Fibroblast of lung (primary cell): ENCODE measurements at places on chromosomes 11 and 22. TPM values are rescaled to one million over a fixed set of nuclear protein-coding genes. Genes with fewer than 3 reads are reported as not detected.

DNA sequence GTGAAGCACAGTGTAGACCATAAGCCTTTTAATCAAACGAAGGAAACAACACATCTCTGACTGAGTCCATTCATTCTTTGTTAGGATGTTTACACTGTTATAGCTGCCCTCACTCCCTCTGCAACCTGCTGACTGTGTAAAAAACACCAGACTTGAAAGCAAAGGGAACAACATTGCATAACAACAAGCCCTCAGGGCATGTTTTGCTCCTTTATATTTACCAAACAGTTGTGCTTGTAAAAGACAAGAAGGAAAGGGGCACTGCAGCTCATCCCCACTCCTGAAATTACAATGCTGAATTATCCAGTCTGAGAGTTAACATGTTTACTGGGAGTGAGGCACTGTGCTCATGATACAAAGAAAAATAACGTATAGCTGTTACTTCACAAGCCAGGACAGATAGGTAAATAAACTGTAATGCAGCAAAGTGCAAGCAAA, 46.4 kb downstream of the RAB30 start:
- no peak overlapping the region for H3K27ac ChIP-seq
- no peaks in the 10 kb centered on the region for H3K36me3 ChIP-seq
- H3K4me1 ChIP-seq: no peaks in the 10 kb centered on the region

GRCh38 chr11:27571154-27571810, 64.7 kb upstream of the LIN7C start:
- H3K4me3 ChIP-seq: no peak overlapping the region
- peak; percentile 77 for DNase-seq
- H3K27me3 ChIP-seq: no peaks in the 10 kb centered on the region
- H3K27ac ChIP-seq: no peak overlapping the region
- H3K4me1 ChIP-seq: no peaks in the 10 kb centered on the region

- H3K27ac ChIP-seq: no peak overlapping the region
- H3K27me3 ChIP-seq: no peaks in the 10 kb centered on the region
- peaks cover 6% of the 10 kb centered on the region for H3K4me1 ChIP-seq
- peak; percentile 59 for DNase-seq
- peak overlapping the region; percentile 42 for H3K4me3 ChIP-seq
These were observed 30.2 kb upstream of the APOBEC3A start for GRCh38 chr22:38927033-38927781.

DNA sequence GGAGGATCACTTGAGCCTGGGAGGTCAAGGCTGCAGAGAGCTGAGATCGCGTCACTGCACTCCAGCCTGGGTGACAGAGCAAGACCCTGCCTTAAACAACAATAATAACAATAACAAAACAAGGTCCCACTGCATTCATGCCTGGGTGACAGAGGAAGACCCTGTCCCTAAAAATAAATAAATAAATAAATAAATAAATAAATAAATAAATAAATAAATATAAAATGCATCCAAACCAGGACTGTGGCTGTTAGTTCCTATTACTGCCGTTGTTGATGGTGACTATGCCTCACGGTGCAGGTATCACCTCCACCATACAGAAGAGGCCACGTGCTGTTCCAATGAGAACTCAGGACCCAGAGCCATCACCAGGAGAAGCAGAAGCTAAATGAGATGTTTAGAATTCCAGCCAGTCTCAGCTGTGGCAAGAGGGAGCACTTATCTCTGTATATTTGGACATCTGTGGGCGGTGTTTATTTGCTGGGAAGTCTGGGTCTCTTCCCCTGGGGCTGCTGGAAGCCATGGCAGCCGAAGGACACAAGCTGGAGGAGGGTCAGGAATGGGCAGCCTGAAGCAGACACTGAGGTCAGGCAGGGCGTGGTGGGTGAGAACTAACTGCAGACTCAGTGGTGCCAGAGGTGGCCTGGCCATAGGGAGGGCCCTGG, 21.6 kb downstream of the C11orf86 start:
- peak; percentile 80 for DNase-seq
- H3K27ac ChIP-seq: no peak overlapping the region
- H3K27me3 ChIP-seq: no peaks in the 10 kb centered on the region
- H3K36me3 ChIP-seq: no peaks in the 10 kb centered on the region
- no peak overlapping the region for H3K4me3 ChIP-seq

- H3K27me3 ChIP-seq: peaks cover 14% of the 10 kb centered on the region
- no peak overlapping the region for H3K4me3 ChIP-seq
- DNase-seq: no peak
These were observed 51.6 kb upstream of the TTLL12 start for GRCh38 chr22:43238526-43239006.

DNA sequence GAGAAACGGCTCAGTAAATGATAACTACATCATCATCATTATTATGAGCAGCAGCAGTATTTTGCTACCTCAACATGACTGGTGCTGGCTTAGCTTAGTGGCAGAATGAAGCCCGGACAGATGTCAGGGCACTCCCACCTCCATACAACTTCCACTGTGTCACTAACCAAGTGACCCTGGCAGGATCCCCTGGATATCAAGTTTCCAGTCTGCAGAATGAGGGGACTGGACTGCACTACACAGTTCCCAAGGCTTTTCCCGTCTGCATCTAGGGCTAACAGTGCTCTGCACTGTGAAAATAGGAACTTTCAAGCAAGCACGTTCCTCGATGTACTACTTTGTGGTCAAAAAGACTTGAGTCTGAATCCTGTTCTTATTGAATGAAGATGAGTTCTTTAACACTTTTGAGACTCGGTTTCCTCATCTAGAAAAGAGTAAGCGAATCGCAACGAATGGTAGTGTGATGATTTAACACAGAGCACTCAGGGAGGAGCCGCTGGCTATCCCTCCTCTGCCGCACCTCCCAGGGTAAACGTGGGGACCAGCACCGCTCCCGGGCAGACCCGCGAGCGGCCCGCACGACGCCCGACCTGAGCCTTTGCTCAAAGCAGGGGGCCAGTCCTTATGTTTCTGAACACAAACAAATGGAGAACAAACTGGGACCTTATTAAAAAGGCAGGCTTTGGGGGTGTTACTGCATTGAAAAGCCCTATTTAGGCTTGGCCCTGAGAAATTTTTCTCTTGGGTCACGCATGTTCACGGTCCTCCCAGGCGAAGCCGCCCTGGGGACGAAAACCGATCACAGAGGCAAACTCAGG, 910 bp downstream of the CLTCL1 start:
- H3K4me3 ChIP-seq: peak overlapping the region; percentile 72
- peaks cover 22% of the 10 kb centered on the region for H3K4me1 ChIP-seq

DNA sequence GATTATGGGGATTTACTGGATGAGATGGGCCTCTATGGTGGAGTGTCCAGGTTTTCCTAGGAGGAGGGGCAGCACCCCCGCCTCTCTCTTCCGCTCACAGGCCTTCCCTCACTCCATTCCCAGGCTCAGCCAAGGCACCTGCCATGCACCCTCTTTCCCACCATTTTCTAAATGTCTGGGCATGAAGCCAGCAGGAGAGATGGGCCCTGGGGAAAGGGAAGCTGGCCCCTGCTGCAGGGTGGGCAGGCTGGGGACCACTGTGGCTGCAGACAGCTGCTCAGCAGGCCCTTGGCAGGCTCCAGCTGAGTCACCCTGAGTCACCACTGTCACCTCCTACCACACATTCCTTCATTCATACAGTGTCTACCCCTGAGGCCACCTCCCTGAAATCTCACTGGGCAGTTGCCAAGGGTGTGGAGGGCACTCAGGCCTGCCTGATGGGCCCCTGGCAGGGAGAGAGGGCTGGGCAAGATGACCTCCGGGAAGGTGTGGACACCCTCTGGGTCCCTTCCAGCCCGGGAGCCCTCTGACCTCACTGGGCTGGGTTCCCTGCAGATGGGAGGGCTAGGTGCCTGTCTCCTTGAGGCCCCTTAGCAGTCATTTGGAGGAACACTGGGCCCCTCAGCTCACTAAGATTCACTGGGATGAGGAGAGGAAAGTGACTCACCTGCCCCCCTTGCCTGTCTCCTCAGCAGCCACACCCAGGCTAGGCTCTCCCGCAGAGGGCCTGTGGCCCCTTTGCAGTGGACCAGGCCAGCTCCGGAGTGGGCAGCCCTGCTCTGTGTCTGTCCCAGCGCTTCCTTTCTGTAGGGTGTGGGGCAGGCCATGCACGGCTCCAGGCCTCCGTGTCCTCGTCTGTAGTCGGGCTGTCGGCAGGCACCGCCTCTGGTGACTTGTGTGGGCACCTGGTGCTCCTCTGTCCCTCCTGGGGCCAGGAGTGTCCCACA, 7.8 kb downstream of the MYEOV start:
- no peak overlapping the region for H3K4me3 ChIP-seq
- no peaks in the 10 kb centered on the region for H3K36me3 ChIP-seq
- H3K27ac ChIP-seq: peak overlapping the region; percentile 94
- DNase-seq: peak; percentile 72
- H3K27me3 ChIP-seq: no peaks in the 10 kb centered on the region
- H3K4me1 ChIP-seq: peaks cover 49% of the 10 kb centered on the region

DNA sequence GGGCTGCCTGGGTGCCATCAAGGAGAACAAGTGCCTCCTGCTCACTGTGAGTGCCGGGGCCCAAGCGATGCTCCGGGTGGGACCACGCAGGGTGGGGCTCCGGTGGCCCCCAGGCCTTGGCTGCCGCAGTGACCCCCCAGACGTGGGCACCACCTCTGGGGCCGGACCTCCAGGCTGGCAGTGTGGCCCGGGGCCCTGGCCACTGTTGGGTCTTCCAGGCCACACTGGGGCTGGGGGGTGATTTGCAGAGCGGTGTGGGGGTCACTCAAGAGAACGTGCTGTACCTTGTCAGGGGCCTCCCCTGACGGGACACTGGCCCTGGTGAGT, 20.0 kb downstream of the TSPAN4 start:
- peaks cover 18% of the 10 kb centered on the region for H3K4me1 ChIP-seq
- peaks cover 22% of the 10 kb centered on the region for H3K36me3 ChIP-seq
- no peaks in the 10 kb centered on the region for H3K27me3 ChIP-seq
- DNase-seq: no peak
- no peak overlapping the region for H3K27ac ChIP-seq

- H3K27ac ChIP-seq: no peak overlapping the region
- H3K27me3 ChIP-seq: peaks cover 13% of the 10 kb centered on the region
- H3K36me3 ChIP-seq: no peaks in the 10 kb centered on the region
- H3K4me1 ChIP-seq: no peaks in the 10 kb centered on the region
- H3K4me3 ChIP-seq: no peak overlapping the region
These were observed 91.7 kb upstream of the CLMP start for GRCh38 chr11:123286761-123287160.

DNA sequence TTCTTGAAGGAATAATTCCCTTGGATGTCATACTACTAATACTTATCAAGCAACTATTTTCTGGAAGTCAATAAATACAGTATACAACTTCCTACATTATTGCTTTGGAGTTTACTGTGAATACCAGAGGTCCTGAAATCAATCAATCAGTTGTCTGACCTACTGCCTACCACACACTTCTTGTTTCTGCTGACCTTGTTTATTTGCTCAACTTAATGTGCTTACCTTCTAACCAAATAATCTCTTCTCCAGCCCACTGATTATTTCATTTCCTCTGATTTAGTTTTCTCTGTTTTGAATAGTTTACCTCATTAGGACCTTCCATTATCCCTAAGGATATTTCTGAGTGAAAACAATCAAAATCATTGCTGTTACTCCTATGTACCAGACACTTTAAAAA, 523.6 kb upstream of the ARHGAP42 start:
- no peaks in the 10 kb centered on the region for H3K27me3 ChIP-seq
- H3K4me1 ChIP-seq: no peaks in the 10 kb centered on the region

Gene APOA4
- not detected in 2 replicates for total RNA-seq

Gene KRTAP5-1
- total RNA-seq: not detected in 2 replicates

Gene DLG2
- total RNA-seq: 2.1 and 2.3 TPM in 2 replicates

Gene HEPACAM
- total RNA-seq: under 0.01 TPM in 1 of 2 replicates, not detected in the other

Gene MPZL2
- not detected in 2 replicates for total RNA-seq

Gene GUCY1A2
- total RNA-seq: 0.50 and 2.6 TPM in 2 replicates

Gene CFAP300
- total RNA-seq: 6.4 and 7.9 TPM in 2 replicates

Gene SOX10
- not detected in 2 replicates for total RNA-seq

Gene EFCAB6
- total RNA-seq: 1.5 and 2.3 TPM in 2 replicates
